ENCODE measurements at places on chromosomes 1 and 21.

- DNase-seq: no peak
Observed at GRCh38 chr1:157091668-157092273, 7.8 kb downstream of the ETV3L start.

GRCh38 chr1:232521660-232522059 lies 108.3 kb downstream of the SIPA1L2 start:
- DNase-seq: no peak

DNA sequence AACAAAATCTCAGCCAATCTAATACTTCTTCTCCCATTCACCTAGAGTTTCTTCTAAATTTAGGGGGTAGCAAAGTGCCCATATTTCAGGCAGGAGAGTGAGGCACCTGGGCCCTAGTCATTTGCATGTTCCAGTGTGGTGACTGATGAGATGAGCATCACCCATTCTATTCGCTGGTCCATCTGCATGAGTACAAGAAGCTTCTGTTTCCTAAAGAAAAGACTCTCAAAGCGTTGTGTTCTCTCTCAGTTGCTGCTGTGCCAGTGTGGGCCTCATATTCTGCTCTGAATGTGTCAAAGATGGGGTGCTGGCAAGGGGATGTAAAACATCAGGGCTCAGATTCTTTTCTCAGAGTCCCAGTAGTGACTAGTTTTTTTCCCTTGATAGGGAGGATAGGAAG lies 16.1 kb upstream of the DPYD start:
- no peak for DNase-seq

- no peak for DNase-seq
Observed at GRCh38 chr1:221138516-221138915, 259.3 kb downstream of the HLX start.

GRCh38 chr1:204464701-204465100 lies 29.9 kb downstream of the PIK3C2B start:
- no peak for DNase-seq

DNA sequence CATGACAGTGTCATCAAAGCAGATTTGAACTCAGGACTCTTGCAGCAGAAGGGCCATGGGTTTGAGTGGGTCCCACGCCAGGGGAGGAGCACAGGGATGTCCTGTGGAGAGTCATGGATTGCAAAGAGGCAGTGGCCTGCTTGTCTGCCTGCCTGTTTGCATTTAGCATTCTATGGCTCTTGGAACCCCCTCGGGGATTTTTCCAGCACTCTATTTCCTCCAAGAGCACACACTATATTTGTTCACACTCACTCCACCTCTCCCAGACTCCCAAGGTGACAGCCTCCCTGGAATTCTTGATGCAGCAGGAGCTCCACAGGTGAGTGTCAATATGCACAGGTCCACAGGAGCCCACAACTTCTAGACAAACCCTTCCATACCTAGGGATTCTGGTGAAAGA lies 73.1 kb upstream of the LRRN2 start:
- DNase-seq: no peak

GRCh38 chr1:195462646-195463045 lies 1145.6 kb downstream of the KCNT2 start:
- DNase-seq: no peak

DNA sequence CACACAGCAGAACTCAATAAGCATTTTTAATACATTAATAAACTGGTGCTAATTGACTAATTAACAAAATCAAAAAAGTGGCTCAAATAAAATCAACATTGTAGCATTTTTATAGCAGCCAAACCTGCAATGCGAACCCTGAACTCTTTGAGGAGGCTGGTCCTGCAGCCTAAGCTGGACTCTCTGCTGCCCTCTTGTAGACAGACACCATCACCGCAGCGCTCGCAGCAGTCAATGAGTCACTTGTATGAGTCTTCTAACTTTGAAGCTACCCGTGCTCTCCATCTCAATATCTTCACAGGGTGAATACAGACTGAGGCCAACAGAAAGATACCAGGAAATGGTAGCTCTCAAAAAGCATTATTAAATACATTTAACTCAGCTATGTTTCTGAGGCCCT lies 9.7 kb upstream of the KRTAP7-1 start:
- DNase-seq: no peak

DNA sequence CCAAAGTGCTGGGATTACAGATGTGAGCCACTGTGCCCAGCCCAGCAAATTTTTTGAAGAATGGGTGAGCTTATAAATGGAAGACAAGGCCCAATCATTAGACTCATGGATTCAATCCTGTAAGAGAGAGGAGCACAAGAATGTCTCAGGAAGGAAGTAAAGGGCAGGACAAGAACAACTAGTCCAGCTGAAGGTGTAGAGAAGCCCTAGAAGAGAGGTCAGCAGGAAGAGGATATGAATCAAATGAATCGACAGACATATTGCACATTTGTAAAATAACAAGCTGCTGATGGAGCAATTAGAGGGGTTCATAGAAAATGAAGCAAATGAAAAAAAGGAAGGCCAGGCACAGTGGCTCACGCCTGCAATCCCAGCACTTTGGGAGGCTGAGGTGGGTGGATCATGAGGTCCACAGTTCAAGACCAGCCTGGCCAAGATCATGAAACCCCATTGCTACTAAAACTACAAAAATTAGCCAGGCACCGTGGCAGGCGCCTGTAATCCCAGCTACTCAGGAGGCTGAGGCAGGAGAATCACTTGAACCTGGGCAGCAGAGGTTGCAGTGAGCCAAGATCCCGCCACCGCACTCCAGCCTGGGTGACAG lies 74.9 kb downstream of the MIS18A start:
- DNase-seq: no peak

- no peak for DNase-seq
Observed at GRCh38 chr1:96581772-96582171, 139.8 kb upstream of the PTBP2 start.

- DNase-seq: no peak
Observed at GRCh38 chr1:33791251-33791650, 72.6 kb upstream of the HMGB4 start.

DNA sequence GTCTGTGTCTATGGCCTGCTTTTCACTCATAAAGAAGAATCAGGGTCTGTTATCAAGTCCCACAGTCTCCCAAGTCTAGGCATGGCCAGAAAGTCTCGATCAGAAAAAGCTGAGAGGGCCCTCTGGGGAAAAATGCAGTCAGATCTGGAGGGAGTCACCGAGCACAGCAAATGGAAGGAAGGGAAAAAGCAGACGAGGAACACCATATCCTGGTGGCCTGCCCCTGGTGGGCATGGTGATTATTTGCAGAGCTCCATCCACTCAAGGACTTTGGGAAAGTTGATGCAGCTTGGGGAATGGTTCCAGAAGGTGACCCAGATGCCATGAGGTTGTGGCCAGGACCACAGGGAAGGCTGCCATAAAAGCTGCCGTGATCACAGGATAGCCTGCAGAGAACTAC lies 189.1 kb downstream of the CLIC6 start:
- DNase-seq: no peak

GRCh38 chr1:168603501-168604110 lies 27.2 kb downstream of the XCL1 start:
- DNase-seq: peak; percentile 51

- no peak for DNase-seq
Observed at GRCh38 chr1:119687434-119688079, 24.2 kb upstream of the PHGDH start.

GRCh38 chr1:108845446-108845845 lies 11.4 kb downstream of the AKNAD1 start:
- no peak for DNase-seq

DNA sequence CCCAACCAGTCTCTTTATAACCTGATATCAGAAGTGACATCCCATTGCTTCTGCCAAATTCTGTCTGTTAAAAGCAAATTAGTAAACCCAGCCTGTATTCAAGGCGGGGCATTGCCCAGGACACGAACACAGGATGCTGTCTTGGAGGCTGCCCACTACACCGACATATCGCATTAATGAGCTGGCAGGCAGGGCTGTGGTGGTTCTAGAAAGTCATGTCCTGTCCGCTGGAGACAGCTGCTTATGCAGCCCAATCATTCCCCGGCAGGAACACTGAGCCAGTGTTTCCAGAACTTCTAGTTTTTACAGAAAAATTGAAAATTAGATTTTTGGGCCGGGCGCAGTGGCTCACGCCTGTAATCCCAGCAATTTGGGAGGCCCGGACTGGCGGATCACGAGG lies 19.3 kb downstream of the C1orf167 start:
- no peak for DNase-seq

GRCh38 chr1:47188791-47189785 lies 748 bp downstream of the PDZK1IP1 start:
- DNase-seq: no peak

DNA sequence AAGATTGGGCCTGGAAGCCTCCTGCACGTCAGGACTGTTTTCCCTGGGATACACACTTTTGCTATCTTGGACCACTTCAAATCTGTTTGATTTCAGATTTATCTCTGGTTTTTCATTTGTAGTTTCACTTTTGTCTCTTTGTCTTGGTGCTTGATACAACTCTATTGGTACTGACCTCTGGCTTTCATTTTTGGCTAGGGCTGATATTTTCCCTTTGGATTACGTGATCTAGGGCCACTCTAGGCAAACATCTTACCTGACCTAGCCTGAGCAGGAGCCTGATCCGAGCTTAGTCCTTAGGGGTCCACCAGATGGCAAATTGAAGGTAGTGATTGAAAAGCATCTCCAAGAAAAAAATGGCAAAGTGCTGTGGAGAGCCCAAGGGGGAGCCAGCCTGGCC lies 39.6 kb downstream of the ZBTB18 start:
- DNase-seq: no peak

DNA sequence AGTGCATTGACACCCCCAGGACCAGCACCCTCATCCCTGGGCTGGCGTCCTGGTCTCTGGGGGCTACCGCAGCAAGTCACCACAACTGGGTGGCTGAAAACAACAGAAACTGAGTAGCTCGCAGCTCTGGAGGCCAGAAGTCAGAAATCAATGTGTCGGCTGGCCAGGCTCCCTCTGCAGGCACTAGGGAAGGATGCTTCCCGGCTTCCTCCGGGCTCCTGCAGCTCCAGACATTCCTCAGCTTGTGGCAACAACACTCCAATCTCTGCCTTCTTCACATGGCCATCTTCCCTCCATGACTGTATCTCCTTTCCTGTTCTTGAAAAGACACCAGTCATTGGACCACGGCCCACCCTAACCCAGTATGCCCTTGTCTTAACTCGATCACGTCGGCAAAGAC lies 224.2 kb downstream of the NPHP4 start:
- DNase-seq: no peak

- no peak for DNase-seq
Observed at GRCh38 chr1:157348538-157349480, 203.5 kb downstream of the FCRL5 start.

DNA sequence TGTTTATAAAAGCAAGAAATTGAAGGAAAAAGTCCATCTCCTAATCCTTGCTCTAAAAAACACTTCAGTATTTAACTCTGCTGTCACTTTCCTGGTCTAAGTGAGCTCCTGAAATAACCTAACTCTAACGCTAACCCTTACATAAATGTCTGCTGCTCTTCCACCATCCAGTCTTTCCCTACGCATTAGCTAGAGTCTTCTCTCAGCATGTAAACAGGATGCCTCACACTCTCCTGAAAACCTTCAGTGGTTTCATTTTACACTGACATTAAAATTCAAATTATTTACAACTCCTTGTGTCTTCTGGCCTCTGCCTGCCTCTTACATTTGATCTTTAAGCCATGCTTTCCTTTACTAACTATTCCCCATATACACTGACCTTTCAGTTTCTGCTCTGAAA lies 697.6 kb upstream of the CXADR start:
- no peak for DNase-seq

DNA sequence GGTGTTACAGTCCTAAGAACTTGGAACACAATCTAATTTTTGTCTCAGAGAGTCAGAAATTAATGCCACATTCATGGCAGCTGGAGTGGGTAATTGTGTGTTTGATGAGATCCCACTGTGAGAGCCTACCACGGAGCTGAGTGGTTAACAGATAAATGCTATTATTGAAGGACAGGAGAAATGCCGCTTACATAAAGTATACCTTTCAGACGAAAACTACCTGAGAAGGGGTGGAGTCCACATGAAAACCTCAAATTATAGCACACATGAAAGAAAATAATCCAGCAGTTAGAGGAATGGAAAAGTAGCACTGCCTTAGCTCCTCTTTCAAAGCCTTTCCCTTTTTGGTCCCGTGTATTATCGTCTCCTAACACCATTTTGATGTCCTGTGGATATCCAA lies 133.0 kb downstream of the BACH1 start:
- no peak for DNase-seq

Measured in effector CD8-positive, alpha-beta T cell (primary cell).